Right atrium auricular region (tissue), 2 donors: ENCODE measurements at places on chromosomes 2 and 18. TPM values are rescaled to one million over a fixed set of nuclear protein-coding genes. Genes with fewer than 3 reads are reported as not detected.

The TTC31 gene
- total RNA-seq: 9.1 TPM

The ABCG8 gene
- not detected for total RNA-seq

The SALL3 gene
- total RNA-seq: 1.5 TPM

The PCARE gene
- 0.79 TPM for total RNA-seq

The MAPK4 gene
- 17.9 TPM for total RNA-seq

The EGR4 gene
- 0.16 TPM for total RNA-seq

The IL1R1 gene
- total RNA-seq: 28.7 TPM

The NFATC1 gene
- 20.2 TPM for total RNA-seq

The ABCB6 gene
- 12.1 TPM for total RNA-seq

The SLC11A1 gene
- 22.1 TPM for total RNA-seq

The CCDC85A gene
- total RNA-seq: 2.4 TPM

The EFEMP1 gene
- 308 TPM for total RNA-seq

The TUBA4B gene
- not detected for total RNA-seq

The MTHFD2 gene
- total RNA-seq: 15.8 TPM

The STAT4 gene
- 27.3 TPM for total RNA-seq

The POTEE gene
- total RNA-seq: not detected

The SLC9A4 gene
- not detected for total RNA-seq

The RPL37A gene
- total RNA-seq: 425 TPM

The REG1B gene
- total RNA-seq: not detected

The FTCDNL1 gene
- 2.8 TPM for total RNA-seq

The C2orf66 gene
- not detected for total RNA-seq

The VWA3B gene
- total RNA-seq: not detected

The RAB27B gene
- total RNA-seq: 1.1 TPM

The IL36G gene
- not detected for total RNA-seq

The MAL gene
- total RNA-seq: 8.7 TPM

The UGT1A5 gene
- not detected for total RNA-seq

The GKN1 gene
- total RNA-seq: not detected

The SIX3 gene
- not detected for total RNA-seq

The CIB4 gene
- total RNA-seq: not detected

The TCF7L1 gene
- 3.1 TPM for total RNA-seq

The CDH19 gene
- total RNA-seq: 30.4 TPM

The RAB10 gene
- total RNA-seq: 70.9 TPM

The KHK gene
- total RNA-seq: 1.7 TPM

The NDUFV2 gene
- total RNA-seq: 225 TPM

The MGAT4A gene
- 37.4 TPM for total RNA-seq
